T-helper 2 cell (primary cell): ENCODE measurements at places on chromosomes 1 and 21.

DNA sequence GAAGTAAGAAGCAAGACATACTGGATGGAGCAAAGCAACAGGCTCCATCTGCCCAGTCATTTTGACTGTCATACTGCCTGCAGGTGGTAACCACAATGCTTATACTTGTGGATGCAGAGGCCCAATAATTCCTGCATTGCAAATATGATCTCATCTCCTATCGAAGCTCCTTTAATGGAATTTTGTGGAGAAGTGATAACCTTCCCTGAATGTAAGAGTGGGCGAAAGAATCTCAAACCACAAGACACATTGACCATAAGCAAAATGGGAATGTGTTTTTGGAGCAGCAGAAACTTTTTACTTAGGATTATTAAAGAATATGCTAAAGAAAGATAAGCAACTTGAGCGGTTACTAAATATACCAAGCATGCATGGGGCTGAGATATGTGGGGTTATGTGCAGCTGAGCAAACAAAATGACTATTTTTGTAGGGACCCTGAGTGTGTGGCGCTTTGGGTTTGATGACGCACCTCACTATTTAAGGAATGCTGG lies 77.4 kb upstream of the BACH1 start:
- no peak for DNase-seq

- DNase-seq, result no peak
Measured at GRCh38 chr1:78165816-78166215, 120.0 kb downstream of the GIPC2 start.

DNA sequence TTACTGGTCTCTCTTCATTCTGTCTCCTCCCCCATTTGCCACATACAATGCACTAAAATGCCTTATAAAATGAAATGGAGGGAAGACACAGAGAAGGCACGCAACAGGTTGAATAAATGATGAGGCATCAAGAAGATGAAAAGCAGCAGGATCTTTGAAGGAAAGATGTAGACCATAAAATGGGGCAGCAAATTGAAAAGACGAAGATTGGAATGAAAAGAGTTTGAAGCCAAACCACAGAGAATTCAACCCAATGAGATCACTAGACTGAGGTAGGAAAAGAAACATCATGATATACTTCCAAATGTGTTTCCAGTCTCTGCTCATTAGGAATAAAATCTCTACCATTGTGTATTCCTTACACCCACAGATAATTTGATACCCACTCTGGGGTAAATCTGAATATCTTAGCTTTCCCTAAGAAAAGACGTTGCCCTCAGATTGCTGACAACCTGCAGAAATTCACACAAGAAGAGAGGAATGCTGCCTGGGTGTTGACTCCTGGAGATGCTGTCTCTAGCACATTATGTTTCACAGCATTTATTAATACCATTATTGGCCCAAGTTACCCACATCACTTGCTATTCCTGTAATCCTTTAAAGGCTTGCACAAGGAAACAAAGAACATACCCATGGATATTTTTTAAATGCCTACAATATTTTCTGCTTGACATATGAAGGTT lies 230.9 kb downstream of the LTN1 start:
- DNase-seq, result no peak

- DNase-seq, result no peak
Measured at GRCh38 chr1:112833806-112834205, 118.7 kb upstream of the PPM1J start.

- DNase-seq, result no peak
Measured at GRCh38 chr1:20440785-20441200, 45.2 kb downstream of the CAMK2N1 start.

DNA sequence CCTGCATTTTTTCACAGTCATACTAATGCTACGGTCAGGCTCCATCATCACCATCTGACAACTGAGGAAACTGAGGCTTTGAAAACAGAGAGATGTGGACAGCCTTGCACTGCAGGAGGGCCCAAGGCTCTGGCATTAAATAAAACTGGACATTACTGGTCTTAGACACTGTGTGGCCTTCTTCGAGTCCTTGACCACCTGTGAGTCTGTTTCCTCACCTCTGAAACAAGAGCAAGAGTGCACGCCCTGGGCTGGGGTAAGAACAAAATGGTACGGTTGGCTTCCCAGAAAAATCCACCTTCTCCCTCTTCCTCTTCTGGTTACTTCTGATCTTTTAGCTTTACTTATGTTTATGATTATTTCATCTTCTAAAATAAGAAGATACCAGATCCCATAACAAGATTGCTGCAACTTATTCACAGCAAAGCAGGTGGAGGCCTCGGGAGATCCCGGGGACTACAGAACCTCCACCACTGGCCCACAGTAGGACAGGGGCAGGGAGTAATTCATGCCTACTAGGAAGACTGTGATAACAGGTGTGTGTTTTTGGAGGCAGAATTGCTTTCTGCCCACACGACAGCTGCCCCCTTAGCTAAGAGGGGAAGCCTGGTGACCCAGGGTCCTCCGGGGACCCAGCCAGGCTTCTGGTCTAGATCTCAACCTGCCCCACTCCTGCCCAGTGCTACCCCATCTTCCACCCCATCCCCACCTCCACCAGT lies 156.4 kb upstream of the EDN2 start:
- no peak for DNase-seq

- no peak for DNase-seq
Measured at GRCh38 chr1:172914501-172915144, 136.1 kb downstream of the TNFSF18 start.

GRCh38 chr1:64039390-64039926 lies 164.0 kb upstream of the UBE2U start:
- DNase-seq, result no peak

- DNase-seq, result no peak
Measured at GRCh38 chr1:67769633-67770256, 63.5 kb downstream of the GNG12 start.

- no peak for DNase-seq
Measured at GRCh38 chr1:92329347-92330129, 30.7 kb downstream of the RPAP2 start.
